ENCODE measurements at places on chromosomes 12 and 14.

GRCh38 chr12:87779858-87780498, 249.2 kb downstream of the C12orf50 start:
- DNase-seq = no peak

DNA sequence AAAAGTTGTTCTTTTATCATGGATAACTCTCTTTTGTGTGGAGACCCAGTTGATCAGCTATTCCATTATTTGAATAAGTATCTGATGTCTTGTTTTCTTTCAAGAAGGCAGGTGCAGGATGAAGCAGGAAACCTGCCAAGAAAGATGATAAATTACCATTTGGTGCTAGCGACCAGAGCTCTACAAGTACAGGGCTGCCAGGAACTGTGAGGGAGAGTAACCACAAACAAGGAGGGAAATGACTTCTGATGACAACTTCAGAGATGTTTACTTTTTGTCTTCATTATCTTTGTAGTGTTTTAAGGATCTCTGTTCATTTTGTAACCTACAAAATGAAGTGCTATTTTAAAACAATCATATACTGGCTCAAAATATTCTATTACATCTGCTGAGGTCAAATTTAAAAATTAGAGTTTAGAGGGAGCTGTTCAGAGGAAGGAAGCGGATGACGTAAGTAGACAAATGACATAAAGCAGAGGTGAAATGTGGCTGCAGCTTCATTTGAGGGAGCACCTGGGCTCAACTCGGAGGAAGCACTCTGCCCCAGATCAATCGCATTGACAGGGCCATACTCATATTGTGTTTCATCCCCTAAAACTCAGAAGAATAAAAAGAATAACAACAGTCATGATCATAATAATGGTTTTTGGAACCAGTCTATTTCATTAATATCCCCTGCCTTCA, 226.8 kb downstream of the C12orf42 start:
- no peak for DNase-seq

- no peak for DNase-seq
These were observed 315.7 kb downstream of the TMEM121 start for GRCh38 chr14:105842105-105842504.

GRCh38 chr12:124720681-124721500, 142.8 kb downstream of the SCARB1 start:
- no peak for DNase-seq

- no peak for DNase-seq
These were observed 83.1 kb upstream of the TSPAN8 start for GRCh38 chr12:71240946-71241345.

DNA sequence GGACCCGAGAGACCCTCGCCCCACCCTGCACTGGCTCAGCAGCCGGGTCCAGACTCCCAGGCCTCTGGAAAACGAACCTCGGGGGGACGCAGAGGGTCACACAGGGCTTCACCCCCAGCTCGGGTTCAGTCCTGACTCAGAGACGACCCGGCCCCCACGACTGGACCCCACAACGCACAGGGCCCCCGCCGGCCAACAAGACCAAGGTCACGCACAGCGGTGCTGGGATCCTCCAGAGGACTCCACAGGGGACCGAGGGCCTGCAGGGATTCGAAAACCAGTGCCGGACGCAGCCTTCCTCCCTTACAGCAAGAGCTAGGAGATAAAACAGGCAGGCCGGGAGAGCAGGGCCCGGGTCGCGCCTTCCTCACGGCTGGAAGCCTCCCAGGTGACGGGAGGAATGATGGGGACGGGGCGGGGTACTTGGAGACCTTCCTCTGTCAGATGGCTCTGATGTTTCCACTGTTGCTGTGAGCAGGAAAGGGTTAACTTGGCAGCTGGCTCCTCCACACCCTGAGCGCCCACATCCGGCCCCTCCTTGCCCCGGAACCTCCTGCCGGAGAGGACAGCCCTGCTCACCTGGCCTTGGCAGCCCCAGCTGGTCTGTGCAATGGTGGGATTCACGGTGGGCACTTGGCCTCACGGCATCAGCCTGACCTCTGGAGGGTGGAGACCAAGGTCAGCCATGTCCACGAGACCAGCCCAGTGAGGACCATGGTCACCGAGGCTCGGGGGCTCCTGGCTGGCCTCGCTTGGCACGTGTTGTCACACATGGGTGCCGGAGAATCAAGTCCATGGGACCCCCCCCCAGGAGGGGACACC, 46.2 kb downstream of the GALNT9 start:
- DNase-seq = no peak

DNA sequence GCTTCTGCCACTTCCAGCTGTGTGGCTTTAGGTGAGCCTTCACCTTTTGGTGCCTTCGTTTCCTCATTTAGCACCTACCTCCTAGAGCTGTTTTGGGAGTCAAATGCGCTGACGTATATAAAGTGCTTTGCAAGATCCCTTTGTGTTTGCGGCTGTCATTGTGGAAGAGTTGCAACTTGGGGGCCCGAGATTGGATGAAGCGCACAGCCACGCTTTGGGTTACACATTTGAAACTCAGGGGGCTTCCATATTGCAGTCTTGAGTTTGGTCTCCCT, 636 bp upstream of the ARL6IP4 start:
- no peak for DNase-seq

DNA sequence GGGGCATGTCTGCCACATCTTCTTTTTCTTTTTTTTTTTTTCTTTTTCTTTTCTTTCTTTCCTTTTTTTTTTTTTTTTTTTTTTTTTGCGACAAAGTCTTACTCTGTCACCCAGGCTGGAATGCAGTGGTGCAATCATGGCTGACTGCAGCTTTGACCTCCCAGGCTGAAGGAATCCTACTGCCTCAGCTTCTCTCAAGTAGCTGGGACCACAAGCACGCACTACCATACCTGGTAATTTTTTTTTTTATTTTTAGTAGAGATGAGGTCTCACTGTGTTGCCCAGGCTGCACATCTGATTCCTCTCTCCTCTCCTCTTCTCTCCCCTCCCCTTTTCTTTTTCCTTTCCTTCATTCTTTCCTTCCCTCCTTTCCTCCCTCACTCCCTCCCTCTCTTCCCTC, 18.5 kb downstream of the SLC15A5 start:
- no peak for DNase-seq

DNA sequence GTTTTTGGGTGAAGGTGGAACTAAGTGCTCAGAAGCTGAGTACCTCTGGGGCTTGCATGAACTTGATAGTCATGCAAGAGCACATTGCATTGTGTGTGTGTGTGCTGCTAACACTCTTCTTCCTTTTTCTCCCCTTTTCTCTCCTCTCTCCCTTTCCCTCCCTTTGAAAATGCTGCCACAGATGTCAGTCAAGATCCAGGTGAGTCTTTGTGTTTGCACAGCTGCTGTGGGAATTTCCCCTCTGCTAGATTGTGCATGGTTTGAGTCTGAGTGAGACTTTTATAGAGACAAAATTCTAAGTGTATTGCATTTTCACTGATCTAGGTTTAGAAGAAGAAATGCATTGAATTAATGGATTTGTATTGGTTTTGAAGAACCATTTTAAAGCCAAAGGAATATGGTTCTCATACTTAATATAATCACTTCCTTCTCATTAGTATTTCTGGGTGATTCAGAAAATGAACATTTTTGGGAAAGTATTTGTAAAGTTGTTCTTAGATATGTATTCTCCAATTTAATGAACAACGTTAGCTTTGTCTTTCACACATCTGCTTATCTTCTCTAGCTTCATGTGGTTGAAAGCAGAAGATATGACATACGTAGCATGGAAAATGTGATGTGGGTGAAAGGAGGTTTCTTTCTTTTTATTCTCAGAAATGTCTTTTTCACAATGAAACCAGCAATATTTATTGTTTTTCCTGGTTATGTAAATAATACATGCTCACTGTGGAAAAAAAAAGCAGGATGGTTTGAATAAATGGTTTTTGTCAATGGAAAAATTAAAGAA, 108.5 kb downstream of the NRXN3 start:
- DNase-seq = no peak

DNA sequence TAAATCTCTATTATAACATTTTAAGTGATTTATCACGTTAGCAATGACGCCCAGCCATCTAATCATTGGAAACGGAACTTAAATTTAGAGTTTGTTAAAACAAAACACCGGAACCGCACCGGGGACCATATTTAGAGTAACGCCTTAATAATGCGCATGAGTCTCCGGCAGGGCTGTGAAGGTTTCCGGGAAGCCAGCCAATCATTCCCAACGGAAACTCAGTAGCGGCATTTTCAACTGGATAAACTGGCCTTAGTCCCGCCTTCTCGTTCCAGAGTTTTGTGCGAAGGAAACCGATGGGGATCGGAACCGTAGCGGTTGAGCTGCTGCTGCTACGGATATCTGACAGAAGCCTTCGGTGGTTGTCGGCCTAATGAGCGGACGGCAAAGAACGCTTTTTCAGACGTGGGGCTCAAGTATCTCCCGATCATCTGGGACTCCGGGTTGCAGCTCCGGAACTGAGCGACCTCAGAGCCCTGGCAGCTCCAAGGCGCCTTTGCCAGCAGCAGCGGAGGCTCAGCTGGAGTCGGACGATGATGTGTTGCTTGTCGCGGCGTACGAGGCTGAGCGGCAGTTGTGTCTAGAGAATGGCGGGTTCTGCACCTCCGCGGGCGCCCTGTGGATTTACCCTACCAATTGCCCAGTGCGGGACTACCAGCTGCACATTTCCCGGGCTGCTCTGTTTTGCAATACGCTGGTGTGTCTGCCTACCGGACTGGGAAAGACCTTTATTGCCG, at the start of gene FANCM:
Gene FANCM (plus strand): TSS at position 272 of the 737 bp plus-strand sequence. CDS start 102 bp downstream, at position 374.
- DNase-seq = peak; percentile 76

- DNase-seq = no peak
These were observed 44.2 kb downstream of the LGMN start for GRCh38 chr14:92704036-92704804.

GRCh38 chr14:100054316-100055075, 10.7 kb upstream of the EVL start:
- DNase-seq = no peak

- no peak for DNase-seq
These were observed 24.4 kb upstream of the YARS2 start for GRCh38 chr12:32780071-32780470.

GRCh38 chr14:71555654-71556559, 376.3 kb upstream of the RGS6 start:
- peak; percentile 48 for DNase-seq

GRCh38 chr14:101301011-101301410, 260.3 kb upstream of the DIO3 start:
- DNase-seq = no peak

DNA sequence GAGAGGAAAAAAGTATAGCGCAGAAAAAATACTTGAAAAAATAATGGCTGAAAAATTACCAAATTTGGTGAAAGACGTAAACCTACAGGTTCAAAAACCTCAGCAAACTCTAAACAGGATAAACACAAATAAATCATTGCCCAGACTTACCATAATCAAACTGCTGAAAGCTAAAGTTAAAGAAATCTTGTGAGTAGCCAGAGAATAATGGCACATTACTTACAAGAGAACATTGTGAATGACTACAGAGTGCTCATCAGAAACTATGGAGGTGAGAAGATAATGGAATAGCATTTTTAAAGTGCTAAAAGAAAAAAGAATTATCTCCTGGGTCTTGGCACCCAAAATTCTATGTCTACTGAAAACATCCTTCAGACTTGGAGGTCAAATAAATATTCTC, 36.0 kb downstream of the ATF1 start:
- no peak for DNase-seq

GRCh38 chr14:78292003-78292402, 121.8 kb downstream of the NRXN3 start:
- DNase-seq = no peak

DNA sequence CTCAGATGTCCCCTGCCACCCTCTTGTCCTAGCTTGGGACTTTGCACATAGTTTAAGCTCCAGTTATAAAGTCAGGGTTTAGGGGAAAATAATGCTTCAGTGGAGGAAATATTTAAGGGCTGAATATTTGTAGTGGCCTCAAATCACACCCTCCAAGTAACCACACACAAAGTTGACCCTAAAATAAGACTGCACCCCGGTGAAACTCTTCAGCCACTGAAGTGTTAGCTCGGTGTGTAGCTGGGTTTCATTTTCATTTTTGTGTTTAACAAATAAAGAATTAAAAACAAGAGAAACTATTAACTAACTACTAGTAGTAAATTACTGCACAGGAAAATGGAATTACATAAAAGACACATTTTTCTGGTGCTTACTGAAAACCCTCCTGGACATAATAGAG, 14.8 kb upstream of the BCL11B start:
- no peak for DNase-seq

DNA sequence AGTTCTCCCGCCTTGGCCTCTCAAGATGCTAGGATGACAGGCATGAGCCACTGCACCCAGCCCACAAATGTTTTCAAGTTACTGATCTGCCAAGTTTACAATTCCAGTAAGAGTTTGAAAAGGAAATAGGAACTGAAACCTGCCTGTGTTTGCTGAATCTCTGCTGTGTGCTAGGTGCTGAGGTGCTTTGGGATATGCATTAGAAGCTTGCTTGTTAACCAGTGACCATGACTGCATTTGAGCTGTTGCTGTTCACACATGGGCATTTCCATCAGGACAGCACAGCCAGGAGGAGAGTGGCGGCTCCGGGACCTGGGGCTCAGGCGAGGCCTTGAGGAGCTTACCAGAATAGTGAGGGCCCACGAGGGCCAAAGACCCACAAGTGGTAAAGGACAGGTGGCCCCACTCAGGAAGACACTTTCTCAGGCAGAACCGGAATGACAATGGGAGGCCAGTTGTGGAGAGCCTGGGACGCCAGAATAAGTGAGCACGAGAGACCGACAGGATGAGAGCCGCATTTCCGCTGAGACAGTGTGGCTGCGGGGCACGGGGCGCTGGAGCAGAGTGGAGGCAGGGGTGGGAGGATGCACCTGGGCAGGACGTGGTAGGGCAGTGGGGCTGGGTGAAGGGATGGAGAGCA, 54.5 kb upstream of the MMP17 start:
- DNase-seq = no peak

DNA sequence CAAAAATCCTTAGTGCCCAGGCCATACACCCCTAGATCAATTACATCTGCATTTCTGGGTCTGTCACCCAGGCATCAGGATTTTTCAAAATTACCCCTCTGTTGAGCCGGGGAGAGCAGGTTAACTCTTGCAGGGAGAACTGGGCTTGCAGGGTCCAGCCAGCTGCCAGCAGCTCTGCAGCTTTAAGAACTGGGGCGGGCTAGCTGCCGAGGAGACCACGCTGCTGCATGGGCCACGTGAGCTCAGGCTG, at the start of gene DGLUCY:
Gene DGLUCY (plus strand): TSS at position 245 of the 250 bp plus-strand sequence. CDS start 46,222 bp downstream, outside the sequence.
- DNase-seq = peak; percentile 67

GRCh38 chr12:39272871-39273655, 169.9 kb downstream of the KIF21A start:
- peak; percentile 3 for DNase-seq

Measured in activated T-cell treated with anti-CD3 and anti-CD28 coated beads for 48 hours (primary cell).